Bone marrow (tissue), 2 donors: ENCODE measurements at places on chromosomes 11 and 22.

- DNase-seq: no peak
These were observed 5.3 kb downstream of the SLC7A4 start for GRCh38 chr22:21026783-21027692.

DNA sequence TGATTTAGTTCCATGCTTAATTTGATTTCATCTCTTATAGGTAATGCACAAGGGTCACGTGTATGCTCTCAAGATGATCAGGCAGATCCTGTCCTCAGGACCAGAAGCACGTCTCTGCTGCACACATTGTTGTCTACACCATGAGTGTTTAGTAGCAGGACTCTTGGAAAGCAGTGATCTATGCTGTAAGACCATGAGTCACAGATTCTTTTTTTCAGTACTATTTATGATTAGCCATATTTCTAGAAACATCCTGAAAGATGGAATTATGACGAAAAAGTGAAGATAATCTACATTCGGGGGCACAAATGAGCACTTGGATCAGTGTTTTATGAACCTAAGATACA is 29.6 kb downstream of the ZBED4 start:
- no peak for DNase-seq

DNA sequence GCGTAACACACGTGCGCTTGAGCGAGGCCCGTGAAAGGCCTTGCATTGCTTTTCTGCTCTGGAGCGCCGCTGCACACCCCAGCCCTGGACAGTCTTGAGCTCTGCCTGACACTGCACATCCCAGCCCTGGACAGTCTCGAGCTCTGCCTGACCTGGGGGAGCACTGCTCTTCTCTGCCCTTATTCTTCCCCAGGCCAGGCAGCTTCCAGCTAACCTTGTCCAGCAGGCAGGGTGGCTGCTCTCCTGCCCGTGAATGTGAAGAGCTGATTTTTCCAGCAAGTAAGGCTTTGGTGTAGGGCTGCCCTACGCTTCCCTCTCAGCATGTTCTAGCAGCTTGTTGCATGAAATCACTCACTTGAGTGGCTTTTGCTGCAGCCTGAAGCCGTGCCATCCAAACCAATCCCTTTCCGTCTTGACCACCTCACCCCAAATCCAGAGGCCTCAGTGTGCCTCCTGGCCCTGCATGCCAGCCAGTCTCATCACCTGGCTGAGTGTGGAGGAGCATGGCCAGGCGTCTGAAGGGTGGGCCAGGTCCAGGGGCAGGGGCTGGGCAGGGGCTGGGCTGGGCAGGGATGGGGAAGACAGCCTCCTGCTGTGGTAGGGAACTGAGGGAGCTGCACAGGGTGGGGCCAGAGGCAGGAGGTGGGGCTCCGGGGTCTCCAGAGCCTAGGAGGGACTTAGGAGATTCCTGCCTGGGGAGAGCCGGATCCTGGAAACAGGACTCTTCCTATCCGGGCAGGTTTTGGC is 89.5 kb upstream of the B3GAT1 start:
- no peak for DNase-seq

- no peak for DNase-seq
These were observed 144.4 kb upstream of the SESN3 start for GRCh38 chr11:95375451-95375850.

GRCh38 chr11:64694821-64695365 is 28.1 kb downstream of the NRXN2 start:
- DNase-seq: no peak

DNA sequence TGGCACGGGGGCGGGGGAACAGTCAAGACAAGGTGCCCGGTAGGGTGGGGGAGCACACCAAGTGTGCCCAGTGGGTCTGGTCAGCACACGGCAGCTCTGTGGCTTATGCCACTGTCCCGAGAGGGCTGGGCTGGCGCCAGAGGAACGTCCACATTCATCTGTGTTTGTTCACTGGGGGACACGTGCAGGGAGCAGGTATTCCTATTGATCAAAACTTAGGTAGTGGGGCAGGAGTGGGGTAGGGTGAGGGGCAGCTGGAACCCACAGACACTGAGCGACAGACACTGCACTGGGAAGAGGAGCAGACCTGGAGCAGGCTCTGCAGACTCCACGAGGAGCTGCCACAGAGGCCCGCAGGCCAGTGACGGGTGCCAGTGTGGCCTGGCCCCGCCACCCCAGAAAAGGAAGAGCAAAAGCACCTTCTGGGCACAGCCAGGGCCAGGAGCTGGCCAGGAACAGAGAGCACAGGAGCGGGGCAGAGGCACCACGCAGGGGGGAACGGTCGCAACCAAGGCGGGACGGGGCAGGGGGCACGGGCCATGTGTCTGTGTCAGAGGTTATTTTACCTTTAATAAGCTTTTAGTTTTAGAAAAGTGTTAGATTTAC is 2.1 kb upstream of the MOB2 start:
- no peak for DNase-seq

- no peak for DNase-seq
These were observed 98.4 kb upstream of the NARS2 start for GRCh38 chr11:78672850-78673620.

DNA sequence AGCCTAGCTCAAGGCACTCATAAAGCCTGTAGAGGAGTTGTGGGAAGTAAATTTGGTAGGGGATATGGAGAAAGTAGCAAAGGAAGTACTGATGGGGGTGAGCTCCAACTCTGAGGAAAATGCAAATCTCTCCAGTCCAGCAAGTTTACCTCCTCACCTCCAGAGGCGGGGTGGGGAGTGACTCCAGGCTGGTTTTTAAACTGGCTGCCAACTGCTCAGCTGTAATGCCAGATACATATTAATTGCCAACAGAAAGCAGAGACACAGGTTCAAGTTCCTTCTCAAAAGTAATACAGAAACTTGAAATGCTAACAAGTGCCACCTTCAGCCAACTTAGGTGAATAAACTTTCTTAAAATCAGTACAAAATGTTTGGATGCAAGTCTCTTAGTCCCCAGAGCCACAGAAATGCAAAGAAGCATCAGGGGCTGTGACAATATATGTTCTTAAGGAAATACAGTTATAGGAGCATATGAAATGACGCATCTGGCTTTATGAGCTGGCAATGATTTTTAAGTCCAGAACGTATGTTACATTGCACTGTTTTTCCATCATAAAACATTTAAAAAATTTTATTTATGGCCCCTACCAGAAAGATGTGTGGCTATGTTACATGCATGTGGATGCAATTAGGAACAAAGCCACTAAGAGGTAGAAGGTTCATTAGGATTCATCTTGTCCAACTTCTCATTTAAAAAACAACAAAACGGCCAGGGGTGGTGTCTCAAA is 436.4 kb upstream of the CCDC90B start:
- no peak for DNase-seq
